ENCODE measurements at places on chromosomes 7 and 10.

DNA sequence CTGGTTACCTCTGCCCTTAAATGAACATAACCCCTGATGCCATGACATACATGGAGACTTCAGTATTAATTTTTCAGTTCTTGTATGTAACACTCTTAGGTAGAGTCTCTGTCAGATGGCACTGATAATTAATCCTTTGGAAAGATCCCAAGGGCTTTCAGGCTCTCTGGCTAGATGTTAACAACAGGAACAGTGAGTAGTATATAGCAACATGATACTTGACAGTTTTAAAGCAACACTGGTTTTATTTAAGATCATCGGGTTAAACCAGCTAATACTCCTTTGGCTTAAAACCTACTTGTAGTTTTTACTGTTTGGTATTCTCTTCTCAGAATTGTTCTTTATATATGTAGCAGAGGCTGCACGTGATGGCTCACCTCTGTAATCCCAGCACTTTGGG is 27.3 kb downstream of the AHCYL2 start:
- no peak for ATAC-seq

DNA sequence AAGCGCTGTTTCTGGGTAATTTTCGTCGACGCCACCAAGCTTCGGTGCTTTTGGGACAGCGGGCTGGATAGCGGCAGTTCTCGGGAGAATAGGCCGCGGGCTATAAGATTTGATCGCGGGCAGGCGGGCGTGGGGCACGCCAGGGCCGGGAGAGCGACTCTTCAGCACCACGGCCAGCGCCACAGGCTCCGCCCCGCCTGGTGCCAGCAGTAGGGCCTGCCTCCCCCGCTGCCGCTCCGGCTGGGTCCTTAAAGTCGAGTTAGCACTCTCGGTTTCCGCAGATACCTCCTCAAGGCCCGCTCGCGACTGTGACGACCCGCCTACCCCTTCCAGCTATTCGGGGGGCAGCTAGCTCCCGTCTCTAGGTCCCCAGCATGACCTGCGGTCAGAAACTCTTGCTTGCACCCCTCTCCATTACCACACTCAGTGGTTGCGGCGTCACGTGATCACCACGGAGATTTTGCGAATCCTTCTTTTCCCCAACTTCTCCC is 9.4 kb downstream of the NXPH1 start:
- ATAC-seq: no peak

- ATAC-seq: no peak
Observed at GRCh38 chr7:111985798-111986197, 220.4 kb downstream of the DOCK4 start.

GRCh38 chr10:107847620-107848019 is 683.1 kb upstream of the SORCS1 start:
- no peak for ATAC-seq

DNA sequence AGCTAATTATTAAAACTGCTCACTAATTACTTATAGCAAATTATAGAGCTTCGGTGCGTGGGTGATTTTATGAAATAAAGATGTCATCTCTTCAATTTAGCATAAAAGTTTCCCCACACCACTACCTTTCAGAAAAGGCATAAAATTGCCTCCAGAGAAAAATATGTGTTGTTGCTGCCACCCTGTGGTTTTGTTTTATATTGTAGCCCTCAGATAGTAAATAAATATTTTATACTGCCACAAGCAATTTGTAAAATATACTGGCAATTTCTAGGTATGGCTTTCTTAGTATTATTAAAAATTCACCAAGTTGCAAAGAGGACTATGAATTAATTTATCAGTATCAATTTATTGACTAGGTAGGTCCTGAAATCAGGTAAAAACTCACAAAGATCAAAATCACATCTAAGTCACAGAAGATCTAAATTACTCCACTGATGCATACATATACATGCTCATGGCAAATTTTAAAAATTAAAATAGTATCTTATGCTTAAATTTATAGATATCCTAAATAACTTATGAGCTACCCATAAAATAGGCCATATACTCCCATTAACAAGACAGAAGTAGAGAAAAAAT is 26.5 kb downstream of the ASNS start:
- no peak for ATAC-seq

GRCh38 chr7:127968547-127968946 is 62.7 kb downstream of the LRRC4 start:
- no peak for ATAC-seq

- ATAC-seq: peak; percentile 44
Observed at GRCh38 chr10:51073453-51074237, 642 bp upstream of the PRKG1 start.

- ATAC-seq: peak; percentile 57
Observed at GRCh38 chr10:93707623-93708022, 5.2 kb upstream of the FRA10AC1 start.

- no peak for ATAC-seq
Observed at GRCh38 chr10:62248465-62248864, 20.2 kb downstream of the RTKN2 start.

DNA sequence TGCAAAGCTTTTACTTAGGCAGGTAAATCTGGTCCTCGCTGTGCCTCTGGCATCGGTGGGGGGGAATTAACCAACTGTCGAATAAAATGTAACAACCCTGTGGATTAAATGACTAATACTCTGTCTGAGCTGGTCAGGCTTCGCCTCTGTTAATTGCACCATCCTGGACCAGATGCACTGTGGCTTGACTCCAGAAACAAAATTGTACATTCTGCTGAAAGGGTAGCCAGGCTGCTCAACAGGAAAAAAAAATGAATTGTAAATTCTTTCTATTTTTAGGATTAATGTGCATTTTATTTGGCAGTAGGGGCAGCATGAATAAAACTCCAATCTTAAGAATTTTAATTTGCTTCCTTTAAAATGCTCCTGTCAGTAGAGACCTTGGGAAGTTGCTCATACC is 389.4 kb downstream of the SORCS1 start:
- ATAC-seq: no peak

GRCh38 chr10:72883861-72884260 is 9.7 kb upstream of the OIT3 start:
- no peak for ATAC-seq

DNA sequence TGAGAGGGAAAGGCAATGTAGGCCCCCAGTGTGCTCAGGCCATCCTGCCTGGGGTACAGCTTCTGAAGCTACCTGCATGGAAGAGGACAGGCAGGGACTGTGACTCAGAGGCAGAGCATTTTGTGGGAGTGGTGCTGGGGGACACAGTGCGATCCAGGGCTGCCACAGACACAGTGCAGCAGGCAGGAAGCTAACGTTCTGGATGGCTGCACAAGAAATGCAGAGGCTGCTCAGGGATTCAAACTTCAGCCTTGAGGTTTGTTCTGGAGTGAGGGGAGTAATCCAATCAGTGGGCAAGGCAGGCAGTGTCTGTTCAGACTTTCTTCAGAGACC is 648.0 kb upstream of the IGFBP3 start:
- ATAC-seq: no peak

DNA sequence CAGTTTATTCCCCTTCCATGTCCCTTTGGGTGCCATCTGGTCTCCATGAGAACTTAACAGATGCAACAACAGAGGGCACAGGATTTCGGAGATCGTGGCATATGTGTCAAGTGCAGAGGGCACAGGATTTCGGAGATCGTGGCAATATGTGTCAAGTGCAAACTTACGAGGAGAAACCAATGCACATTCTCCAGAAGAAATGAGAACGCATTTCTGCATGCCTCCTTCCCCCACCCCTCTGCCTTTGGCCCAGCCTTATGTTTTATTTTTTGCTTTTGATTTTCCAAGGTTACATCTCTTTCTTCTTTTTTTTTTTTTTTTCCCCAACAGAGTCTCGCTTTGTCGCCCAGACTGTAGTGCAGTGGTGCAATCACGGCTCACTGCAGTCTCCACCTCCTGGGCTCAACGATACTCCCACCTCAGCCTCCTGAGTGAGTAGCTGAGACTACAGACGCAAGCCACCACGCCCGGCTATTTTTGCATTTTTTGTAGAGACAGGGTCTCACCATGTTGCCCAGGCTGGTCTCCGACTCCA is 586 bp upstream of the ANKRD26 start:
- ATAC-seq: peak; percentile 4

- no peak for ATAC-seq
Observed at GRCh38 chr10:83214136-83214535, 925.2 kb upstream of the GHITM start.

GRCh38 chr10:115895166-115895565 is 377.8 kb downstream of the GFRA1 start:
- ATAC-seq: no peak

- no peak for ATAC-seq
Observed at GRCh38 chr7:101422356-101423195, 59.9 kb downstream of the COL26A1 start.

GRCh38 chr10:131779661-131780394 is 121.0 kb upstream of the PPP2R2D start:
- ATAC-seq: no peak

GRCh38 chr7:125467996-125468854 is 538.6 kb upstream of the POT1 start:
- ATAC-seq: peak; percentile 51

DNA sequence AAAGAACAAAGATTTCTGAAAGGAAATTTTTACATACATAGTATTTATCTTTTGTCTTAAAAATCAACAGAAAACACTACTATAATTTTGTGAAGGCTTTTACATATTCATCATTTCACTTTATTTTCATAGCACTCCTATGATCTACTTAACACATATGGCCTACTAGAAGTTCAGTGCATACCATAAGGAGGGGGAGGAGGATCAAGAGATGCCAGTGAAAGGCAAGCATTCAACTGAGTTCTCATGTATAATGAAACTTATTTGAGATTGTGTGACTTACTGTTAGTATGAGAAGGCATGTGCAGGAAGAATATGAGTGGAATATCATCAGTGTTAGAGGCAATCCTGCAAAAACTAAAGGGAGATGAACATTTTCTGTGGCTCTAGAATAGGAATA is 10.6 kb downstream of the BRAF start:
- ATAC-seq: no peak

DNA sequence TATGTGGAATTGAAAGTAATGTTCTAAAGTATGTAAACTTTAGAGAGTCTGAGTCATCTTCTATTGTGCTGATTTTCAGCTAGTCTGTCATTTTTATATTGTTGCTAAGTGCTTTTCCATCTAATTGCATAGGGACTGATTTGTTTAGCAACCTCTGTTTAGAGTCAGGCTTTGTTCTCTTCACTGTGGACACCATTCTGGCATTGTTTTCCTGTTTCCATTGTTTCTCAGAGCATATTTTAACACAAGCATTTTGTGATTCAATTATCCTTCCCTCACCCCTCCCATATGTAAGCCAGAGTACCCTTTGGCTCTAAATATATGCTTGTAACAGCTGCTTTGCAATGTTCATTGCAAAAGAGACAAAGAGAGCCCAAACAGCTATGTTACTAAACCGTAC is 748.4 kb upstream of the PHF14 start:
- ATAC-seq: no peak

DNA sequence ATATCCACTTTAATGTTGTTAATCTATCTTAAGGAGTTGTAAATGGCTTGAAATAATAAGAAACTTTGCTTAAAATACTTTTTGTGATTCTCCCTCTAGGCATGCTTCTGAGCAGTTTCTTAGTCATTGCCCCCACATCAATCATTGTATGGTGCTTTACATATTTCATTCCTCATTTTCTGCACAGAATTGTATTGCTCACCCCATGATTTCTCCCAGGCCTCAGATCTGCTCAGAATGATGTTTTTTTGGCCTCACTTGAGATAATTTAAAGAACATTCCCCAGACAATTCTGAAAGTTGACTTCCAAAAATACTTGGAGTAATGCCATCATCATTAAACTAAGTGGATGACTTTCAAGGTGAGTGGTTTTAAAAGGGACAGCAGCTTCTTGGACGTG is 82.1 kb upstream of the PRPS1L1 start:
- no peak for ATAC-seq

GRCh38 chr7:123522066-123522465 is 12.3 kb downstream of the IQUB start:
- no peak for ATAC-seq

DNA sequence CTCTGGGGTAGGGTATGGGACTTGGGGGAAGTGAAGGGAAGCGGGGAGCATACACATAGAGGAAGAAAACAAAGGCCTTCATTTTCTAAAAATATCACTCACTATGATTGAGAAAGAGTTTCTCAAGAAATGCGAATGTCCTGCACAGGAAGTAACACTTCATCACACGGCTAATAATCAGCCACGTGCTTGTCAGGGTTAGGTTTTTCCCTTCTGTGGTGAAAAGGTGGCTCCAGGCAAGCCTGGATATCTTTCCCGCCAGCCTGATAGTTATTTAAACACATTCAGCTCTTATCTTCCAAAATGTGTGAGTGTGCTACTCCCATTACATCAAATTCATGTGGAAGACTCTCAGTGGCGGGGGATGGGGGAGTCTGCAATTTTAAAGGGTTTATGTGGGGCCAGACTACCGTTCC is 166.4 kb upstream of the ADO start:
- peak; percentile 79 for ATAC-seq

GRCh38 chr10:69749178-69750010 is 52.3 kb upstream of the COL13A1 start:
- no peak for ATAC-seq

DNA sequence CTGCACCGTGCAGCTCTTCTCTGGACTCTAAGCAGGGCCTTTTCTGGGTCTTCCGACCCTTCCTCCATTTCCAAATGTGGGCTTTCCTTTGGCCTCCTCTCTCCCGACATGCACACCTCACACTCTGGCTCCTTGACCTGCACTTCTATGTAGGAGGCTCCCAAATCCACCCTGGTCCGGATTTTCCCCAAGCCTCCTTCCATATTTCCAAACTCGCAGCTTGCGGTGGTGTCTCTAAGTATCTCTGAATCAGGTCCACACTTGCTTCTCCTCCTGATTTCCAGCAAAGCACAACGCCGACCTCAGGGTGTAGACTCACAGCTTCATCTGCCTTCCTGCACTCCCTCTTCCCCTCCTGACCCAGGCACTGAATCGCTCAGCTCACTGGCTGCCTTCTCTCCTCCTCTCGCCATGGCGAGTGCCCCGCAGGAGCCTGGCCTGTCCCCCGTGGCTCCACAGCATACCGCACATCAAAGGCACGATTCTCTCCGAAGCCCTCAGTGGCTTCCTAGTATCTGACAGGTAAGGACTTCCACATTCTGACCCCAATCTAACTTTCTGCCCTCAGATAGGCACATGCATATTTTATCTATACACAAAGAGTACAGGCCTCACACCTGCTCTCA is 27.8 kb downstream of the DIP2C start:
- no peak for ATAC-seq

DNA sequence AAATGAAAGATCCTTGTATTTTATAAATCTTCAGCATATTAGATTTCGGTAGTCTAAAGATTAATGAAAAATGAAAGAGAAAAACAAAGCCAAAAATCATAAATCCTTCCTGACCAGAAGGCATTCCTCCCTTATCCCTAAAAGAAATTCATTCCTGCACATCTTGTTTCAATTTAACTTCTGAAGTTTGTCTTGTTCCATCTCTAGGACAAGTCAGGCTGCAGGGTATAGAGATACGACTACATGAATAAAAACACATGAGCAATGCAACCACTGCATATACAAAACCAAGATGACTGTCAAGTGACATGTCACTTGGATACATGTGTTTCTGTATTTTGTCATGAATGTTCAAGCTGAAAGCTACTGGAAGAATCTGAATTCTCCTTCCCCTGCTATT is 214.9 kb downstream of the JAZF1 start:
- no peak for ATAC-seq
